ENCODE measurements at places on chromosomes 11 and 22.

GRCh38 chr11:91220476-91221202 lies 997.8 kb upstream of the CHORDC1 start:
- no peak for DNase-seq

DNA sequence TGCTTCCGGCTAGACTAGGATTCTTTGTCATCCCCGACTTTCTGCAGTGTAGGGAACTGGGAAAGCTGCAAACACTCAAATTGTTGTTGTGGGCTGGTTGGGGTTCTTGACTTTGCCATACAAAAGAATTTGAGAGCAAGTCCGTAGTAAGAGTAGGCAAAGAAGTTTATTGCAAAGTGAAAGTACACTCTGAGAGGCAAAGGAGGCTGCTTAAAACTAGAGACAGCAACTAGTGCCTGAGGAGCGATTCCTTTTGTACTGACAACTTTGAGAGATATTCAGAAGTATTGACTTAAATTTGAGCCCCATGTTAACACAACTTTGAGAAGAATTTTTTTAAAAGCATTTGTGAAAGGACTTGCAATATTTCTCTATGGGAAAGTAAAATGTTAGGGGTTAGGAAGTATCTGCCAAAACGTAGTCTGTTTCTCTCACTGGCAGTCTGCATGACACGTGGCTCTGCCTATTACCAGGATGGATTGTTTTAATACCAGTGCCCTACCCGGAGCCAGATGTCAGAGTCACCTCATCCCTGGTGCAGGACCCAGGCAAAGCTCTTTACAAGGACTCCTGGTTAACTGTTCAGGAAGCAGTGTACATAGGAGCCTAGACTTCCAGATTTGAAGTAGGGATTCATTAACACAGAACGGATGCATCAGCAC lies 85.0 kb upstream of the CLPB start:
- DNase-seq, result no peak

DNA sequence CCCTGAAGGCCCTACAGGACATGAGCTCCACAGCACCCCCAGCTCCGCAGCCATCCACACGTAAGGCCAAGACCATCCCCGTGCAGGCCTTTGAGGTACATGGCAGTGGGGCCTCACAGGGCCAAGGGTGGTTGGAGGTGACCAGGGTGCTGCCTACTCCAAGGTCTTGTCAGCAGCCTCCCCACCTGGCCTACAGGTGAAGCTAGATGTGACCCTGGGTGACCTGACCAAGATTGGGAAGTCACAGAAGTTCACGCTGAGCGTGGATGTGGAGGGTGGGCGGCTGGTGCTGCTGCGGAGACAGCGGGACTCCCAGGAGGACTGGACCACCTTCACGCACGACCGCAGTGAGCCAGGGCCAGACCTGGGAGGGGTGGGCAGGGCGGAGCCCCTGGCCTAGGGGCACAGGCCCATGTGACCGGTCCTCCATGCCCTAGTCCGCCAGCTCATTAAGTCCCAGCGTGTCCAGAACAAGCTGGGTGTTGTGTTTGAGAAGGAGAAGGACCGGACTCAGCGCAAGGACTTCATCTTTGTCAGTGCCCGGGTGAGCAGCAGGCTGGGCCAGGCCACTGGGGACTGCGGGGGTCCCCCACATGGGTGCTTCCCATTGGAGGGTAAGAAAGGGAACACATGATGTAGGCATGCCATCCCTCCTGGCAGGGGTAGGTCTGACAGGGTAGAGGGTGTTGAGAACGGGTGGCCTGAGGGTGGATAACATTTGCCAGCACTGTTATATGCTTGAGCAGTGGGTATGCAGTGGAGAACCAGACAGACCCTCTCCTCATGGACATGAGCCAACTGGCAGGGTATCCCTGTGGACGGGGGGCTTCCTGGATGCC lies 5.6 kb downstream of the INPPL1 start:
- no peak for DNase-seq

DNA sequence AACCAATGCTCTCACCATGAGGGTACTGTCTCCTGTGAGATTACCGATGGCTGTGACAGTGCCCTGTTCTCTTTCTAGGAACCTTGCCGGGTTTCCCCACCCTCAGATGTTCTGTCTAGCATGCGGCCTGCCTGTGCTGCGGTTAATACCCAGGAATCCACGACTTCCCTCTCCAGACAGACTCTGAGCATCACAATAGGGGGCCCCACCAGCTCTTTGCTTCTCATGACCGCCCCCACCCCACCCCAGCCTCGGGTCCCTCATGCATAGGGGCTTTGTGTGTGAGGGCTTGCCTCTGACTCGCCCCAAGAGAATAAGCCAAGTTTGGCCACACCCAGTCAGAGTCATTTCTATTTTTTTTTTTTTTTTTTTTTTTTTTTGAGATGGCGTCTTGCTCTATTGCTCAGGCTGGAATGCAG lies 10.3 kb downstream of the PARVG start:
- DNase-seq, result no peak

DNA sequence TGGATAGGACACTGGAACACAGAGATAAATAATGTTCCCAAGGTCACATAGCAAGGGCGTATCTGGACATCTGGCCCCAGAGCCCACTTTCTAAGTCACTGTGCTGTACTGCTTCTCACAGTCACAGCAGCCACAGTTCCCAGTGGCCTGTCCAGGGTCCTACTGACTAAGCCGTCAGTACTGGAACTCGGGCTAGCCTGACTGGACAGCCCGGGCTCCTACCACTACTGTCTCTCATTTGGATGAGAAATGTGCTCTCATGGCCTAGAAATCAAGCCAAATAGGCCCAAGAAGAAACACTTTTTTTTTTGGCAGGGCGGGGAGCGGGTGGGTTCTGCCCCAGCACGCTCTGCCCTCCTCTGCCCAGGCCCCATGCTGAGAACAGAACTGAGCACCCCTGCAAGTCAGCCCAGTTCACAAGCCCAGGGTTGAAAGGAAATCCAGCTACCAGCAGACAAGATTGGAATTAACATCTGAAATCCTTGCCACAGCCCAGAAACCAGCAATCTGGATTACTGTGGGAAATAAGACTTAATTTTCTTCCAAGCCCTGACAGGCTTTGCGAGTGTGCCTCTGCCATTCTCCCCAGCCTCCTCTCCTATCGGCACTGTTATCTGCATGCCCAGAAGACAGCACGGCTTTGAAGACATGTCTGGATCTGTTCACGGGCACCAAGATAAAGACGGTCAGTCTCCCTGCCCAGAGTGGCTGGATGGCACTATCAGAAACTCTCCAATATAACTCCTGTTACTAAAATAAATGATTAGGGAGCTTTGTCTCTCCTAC lies 182.9 kb upstream of the NCAM1 start:
- DNase-seq, result no peak

DNA sequence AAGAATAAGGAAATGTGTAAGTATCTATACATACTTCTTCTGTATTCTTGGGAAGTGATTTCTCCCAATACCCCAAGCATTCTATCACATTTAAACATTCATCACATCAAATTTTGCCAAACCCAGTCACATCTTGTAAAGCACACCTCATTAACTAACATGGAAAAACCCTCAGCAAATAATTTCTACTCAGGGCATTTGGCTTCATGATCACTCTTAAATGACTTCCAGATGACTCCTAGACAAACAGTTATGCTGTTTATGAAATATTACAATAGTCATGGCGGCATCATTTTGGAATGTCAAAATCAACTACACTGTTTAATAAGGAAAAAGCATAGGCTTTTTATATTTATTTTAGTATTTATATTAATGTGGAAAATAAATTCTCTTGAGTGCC lies 47.3 kb upstream of the CCDC34 start:
- no peak for DNase-seq

- DNase-seq, result no peak
Observed at GRCh38 chr11:8610532-8611116, 16.6 kb upstream of the STK33 start.

DNA sequence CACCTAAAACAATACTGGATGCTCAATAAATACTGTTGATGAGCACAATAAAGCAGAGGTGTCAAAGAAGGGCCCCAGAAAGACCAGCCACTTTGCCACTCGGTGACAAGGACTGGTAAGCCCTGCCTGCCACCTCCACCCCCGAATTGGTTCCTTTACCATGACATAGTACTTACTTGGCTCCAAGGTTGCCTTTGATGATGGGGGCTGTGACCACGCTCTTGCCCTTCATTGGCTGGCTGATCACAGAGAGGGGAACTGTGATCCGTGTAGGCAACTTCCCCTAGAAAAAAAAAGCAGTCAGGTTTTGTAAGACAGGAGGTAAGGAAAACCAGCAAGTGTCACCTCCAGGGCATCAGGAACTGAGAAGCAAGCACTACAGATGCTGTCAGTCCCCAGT lies 29.7 kb downstream of the NFRKB start:
- DNase-seq, result no peak

GRCh38 chr11:95152876-95153856 lies 63.5 kb downstream of the ENDOD1 start:
- DNase-seq, result no peak

DNA sequence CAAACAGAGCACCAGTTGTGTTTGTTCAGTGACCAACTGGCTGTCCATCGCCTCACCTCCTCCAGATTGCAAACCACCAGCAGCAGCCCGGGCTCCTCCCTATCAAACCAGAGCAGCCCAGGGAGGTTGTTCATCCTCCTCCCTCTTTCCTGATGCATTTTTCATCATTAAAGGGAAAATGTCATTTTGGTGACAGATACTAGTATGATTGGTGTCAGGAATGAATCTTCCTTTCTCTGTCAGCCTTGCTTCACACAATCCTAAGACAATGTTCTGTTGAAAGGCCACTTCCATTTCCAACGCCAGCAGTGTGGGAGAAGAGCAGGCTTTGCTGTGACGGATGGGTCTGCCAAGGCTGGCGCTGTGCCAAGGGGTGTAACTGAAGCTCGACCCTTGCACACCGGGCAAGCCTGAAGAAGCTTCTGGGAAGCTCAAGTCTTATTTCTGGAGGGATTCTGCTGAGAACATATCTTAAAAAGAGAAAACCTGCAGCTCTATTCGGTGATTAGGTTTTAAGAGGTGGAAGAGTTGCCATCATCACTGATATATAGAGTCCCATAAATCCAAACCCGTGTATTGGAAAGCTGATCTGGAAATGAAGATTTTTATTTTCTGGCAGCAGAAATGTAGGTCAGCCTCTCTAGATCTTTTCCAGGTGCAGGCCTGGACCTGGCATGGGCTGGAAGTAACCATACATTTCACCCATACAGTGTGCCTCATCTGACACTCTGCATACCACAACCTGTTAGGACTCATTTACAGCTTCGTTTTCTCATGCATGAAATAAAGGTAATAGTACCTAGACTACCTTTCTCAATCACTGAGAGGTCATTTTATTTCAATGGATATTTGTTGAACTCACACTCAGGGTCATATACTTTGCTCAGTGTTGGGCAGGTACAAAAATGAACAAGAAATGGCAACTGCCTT lies 524.5 kb downstream of the NTM start:
- DNase-seq, result no peak

DNA sequence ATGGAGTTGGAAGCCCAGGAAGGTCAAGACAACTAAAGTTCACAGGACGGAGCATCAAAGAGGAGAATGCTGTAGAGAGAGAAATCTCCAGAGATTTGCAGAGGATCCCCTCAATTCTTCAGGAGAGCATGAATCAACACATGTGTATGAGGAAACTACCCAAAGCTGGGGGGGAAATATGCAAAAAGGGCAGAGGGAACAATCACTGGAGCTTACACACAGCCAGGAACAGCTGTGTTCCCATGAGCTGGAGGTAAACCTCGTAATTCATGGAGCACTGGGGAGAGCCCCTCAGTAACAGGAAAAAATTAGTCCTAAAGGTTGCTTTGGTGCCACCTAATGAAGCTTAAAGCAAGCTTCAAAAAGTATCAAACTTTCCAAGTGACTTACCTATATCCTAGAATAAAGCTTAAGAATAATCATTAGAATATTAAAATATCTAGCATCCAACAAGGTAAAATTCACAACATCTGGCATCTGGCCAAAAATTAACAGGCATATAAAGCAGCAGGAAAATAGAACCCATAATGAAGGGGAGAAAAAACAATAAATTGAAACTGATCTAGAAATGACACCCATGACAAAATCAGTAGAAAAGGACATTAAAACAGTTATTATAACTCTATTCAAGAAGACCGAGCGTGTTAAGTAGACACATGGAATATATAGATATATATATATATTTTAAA lies 134.2 kb downstream of the STK33 start:
- DNase-seq, result no peak

- no peak for DNase-seq
Observed at GRCh38 chr22:27247701-27248434, 553.7 kb downstream of the MN1 start.

DNA sequence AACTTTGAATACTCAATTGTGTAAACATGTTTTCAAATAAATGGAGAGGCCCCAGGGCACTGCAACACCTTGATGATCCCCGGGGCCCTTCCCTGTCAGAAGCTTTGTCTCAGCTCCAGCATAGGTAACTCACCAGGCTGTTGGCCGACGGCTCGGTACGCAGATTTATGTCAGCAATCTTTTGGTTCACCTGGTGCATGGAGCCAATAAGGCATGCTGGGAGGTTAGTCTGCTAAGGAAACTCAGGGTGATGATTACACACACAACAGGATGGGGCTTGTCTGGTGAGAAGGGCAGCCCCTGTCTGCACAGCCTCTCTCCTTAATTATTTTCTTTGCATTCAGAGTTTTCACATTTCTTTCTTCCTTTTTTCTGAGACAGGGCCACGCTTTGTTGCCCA lies 10.8 kb downstream of the FAM227A start:
- no peak for DNase-seq

- no peak for DNase-seq
Observed at GRCh38 chr11:113373981-113374560, 13.5 kb upstream of the ANKK1 start.

DNA sequence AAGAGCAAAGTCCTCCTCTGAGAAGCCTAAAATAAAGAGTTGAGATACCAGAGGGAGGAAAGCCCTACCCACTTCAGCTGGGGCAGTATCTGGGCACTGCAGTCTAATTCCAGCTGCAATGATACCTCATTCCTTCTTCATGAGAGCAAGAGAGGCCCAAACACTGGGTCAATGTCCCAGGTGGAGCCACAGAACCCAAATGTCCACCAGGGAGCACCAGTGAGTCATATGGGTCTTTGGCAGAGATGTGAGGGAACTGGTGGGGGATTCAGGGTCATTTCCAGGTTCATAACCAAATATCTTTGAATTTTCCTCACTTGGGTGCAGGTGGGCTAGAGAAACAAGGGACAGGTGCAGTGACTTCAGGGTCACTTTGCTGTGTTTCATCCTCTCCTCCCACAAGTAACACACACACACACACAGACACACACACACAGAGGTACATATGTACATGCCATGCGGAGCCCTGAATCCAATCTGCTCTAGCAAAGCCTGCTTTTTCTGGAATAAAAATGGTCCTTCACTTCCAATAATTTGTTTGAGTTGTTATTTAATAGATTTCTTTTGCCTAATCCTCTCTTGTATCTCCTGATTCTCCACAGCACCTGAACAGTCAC lies 585.4 kb downstream of the SOX6 start:
- DNase-seq, result peak; percentile 4

DNA sequence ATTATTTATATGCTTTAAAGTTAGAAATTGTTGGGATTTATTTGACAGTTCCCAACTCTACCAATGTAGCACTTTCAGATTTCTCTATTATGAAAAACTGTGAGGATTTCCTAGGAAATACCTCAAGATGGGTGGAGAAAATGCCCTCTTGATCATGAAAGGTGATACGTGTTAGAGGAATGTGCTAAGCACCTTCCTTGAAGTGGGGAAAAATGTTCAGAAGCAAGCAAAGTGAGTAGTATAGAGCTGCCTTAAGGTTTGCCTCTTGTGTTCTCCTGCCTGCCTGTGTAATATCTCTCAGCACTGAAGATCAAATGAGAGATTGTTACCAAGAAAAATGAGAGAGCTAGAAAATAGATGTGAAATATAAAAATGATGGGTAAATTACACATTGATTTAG lies 58.2 kb downstream of the YAP1 start:
- no peak for DNase-seq

- DNase-seq, result no peak
Observed at GRCh38 chr11:73040046-73040445, 102.1 kb downstream of the FCHSD2 start.

- no peak for DNase-seq
Observed at GRCh38 chr22:23126165-23127054, 15.4 kb downstream of the RSPH14 start.
